ENCODE measurements at places on chromosomes 2 and 18.

DNA sequence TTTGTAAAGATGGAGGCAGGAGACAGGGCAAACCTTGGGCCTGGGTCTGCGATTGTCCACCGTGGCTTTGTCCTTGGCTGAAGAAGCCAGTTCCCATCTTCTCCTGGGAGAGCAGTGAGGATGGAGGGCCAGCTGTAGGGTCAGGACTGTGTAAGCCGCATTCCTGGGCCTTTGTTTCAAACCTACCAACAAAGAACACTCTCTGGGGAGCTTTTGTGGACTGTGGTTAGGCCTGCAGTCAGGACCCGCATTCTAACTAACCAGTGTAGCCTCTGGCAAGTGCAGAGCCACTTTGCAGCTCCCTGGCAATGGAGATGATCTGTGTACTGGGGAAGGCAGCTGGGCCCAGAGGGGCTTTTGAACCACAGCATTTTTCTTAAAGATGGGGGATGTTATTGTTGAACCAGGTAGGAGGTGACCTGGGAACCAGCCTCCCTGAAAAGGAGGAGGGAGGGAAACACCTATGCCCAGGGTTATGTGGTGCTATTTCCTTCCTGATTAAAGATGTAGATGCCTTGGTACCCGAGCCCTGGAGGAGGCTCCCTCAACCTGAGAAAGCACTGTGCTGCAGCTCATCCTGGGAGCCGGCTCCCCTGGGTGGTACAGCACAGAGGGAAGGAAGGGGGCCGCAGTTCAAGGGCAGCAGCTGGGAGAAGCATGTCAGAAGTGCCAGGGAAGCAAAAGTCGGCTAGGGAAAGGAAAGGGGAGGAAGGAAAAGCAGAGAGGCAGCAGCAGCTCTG, 12.7 kb upstream of the SMAD4 start:
- no peak for DNase-seq

DNA sequence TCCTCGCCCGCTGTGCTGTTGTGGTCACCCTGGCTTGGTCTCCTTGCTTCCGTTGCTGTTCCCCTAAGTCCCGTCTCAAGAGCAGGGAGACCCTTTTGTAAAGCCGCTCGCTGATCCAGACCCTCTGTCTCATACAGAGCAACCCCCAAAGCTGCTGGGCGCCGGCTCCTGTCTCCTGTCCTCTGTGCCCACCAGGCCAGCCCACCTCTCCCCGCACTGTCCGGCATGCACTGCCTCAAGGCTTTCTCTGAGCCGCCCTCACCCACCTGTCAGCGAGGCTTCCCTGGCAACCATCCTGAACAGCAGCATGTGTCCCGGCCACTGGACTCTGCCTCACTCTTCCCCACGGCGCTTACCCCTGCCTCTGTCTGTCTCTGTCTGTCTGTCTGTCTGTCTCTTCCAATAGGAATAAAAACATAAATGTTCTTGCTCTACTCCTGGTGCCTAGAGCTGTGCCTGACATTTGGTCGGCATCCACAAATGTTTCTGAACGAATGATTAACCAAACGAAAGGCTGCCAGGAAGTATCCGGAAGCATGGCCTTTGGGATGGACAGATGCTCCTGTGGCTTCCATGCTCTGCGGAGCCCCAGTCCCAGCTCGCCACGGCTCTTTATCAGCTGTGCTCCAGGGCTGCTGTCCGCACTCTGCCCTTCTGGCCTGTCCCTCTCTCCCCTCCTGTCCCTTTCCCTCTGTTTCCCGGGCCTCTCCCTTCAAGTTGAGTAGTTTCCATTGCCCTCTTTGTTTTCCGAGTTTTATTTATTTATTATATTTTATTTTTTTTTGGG, 7.8 kb downstream of the COLEC11 start:
- no peak for DNase-seq

DNA sequence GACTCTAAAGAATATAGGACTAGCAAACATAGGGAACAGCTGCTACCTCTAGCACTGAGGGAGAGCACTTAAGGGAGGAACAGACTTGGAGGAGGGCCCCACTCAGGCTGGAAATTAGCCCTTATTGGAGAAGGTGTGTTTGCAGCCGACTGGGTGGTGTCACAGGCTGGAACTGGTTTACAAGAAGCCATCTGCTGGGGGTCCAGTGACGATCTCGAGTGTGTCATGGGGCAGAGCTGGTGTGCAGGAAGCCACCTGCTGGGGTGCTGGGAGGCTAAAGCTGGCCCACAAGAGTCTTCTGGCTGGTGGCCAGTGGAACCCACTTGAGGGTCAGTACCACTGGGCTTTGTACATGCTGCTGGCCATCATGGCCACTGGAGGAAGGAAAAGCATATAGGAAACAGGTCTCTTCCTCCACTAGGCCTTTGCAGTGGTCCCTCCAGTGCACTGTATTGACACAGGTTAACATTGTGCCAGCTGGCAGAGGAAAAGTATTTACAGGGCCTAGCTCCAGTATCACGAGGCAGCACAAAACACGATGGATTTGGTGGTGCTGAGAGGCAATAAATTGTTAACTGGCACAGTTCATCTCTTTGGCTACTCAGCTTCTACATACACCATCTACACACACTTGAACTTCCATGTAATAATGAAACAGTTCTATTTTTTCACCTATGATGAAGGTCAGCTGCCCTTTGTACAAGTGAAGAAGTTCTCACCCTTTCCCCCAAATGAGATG, 43.6 kb downstream of the MAP3K20 start:
- DNase-seq, result no peak

DNA sequence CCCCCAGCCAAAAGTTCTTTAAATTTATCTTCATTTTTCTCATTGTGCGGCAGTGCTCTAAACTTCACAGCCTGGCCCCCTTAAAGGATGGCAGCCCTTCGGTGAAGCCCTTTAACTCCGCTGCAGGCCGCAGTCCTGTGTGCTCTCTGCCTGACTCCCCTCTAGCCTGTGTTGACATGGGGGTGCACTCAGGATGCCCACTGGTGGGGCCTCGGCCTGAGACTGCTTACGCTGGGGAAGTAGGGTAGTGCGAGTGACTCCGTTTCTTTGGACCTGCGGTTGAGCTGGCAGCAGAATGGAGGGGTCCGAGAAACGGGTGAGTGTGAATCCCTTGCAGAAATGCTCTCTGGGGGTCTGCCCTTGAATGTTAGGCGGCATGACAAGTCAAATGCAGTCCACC, 5.6 kb downstream of the RAB12 start:
- no peak for DNase-seq

- DNase-seq, result no peak
Measured at GRCh38 chr2:169509955-169510354, 453 bp downstream of the KLHL41 start.

DNA sequence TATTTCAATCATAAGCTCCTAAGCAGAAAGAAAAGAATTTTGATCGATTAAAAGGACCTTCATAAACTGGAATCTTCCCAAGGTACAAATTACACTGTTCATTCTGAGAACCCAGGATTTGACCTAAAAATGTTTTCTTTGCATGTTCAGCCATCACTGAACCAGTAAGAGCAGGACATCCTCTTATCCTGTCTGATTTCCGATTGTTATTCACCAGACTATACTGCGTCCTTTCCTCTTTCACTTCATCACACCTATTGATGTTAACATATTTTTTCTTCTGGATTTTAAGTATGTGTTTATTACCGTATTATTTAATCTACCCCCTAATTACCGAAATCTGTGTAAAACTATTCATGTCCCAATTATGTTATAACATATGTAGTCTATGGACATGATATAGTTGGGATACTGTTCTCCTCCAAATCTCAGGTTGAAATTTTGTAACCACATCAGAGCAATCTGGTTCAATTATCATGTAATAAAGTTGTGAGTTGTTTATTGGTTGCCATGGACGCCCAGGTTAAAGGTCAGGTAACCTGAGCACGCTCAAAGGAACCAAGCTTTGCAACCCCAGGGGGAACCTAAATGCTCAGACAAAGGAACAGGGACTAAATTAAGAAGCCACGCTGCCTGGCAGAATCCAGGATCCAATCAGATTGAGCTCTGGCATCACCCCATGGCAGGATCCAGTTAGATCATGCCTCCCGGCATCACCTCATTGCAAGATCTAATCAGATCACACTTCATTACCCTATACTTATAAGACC, 11.6 kb upstream of the TBC1D8 start:
- no peak for DNase-seq

DNA sequence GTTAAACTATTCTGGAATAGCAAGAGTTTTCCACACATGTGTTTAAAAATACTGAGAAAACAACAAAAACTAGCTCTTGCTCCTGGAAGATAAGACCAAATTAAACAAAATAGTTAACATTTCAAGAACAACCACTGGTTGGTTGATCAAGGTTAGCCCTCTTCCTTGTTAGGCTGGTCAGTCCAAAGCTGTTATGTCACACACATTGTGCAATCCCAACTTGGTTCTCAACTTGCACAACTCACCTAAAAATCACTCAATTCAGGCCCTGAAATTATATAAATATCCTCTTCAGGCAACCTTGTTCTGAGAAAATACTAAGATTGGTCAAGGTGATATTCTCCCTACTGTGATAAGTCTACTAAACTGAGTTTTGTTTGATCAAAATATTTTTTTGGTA, 169.7 kb upstream of the LRP1B start:
- DNase-seq, result no peak

GRCh38 chr2:33069894-33070651, 123.3 kb downstream of the LTBP1 start:
- DNase-seq, result peak; percentile 99

GRCh38 chr2:204681412-204681811, 136.1 kb downstream of the PARD3B start:
- no peak for DNase-seq

DNA sequence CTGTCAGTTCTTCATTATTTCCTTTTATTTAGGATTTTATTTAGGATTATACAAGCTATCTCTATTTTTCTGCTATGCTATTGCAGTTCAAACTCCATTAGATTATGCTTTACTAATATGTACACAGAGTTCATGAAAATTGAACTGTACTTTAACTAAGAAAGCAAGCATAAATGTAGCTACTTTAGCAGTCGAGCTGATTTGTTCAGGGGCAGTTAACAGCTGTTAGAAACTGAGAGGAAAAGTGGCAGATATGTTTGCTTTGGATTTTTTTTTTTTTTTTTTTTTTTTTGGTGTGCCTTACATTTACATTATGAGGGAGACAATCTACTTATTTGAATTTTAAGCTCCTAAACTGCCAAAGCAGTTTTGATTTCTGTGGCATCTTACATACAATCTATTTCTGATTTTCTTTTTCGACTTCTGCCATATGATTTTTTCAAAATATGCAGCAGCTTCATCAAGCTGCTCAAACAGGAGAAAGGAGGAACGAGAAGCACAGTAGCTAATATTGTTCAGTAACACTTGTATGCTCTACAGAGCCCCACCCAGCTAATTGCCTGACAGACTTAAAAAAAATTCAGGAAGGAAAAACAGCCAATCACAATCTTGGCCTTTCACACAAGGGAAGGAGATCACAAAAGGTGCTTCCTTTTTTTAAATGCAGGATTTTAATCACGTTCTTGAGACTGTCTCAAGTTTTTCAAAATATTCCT, 233.4 kb upstream of the SIX3 start:
- DNase-seq, result no peak

GRCh38 chr2:46336283-46336959, 39.2 kb downstream of the EPAS1 start:
- DNase-seq, result no peak

DNA sequence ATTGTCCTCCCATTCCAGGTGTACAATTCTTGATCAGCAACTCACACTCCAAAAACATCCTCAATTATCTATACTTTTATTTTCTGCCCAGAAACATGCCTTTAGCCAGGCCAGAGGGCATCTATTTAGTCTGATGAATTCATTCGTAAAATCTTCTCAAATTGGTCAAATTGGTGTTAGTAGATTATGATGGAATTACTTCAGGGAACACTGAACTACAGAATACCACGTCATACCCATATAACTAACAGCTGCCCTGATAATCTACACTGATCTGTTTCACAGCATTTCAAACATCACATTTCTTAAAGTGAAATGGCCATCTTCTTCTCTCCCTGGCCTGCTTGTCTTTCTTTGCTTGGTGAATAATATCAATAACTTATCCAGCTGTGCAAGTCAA, 841.4 kb downstream of the CPS1 start:
- DNase-seq, result no peak

GRCh38 chr2:217755027-217755745, 247.6 kb downstream of the TNS1 start:
- DNase-seq, result no peak

DNA sequence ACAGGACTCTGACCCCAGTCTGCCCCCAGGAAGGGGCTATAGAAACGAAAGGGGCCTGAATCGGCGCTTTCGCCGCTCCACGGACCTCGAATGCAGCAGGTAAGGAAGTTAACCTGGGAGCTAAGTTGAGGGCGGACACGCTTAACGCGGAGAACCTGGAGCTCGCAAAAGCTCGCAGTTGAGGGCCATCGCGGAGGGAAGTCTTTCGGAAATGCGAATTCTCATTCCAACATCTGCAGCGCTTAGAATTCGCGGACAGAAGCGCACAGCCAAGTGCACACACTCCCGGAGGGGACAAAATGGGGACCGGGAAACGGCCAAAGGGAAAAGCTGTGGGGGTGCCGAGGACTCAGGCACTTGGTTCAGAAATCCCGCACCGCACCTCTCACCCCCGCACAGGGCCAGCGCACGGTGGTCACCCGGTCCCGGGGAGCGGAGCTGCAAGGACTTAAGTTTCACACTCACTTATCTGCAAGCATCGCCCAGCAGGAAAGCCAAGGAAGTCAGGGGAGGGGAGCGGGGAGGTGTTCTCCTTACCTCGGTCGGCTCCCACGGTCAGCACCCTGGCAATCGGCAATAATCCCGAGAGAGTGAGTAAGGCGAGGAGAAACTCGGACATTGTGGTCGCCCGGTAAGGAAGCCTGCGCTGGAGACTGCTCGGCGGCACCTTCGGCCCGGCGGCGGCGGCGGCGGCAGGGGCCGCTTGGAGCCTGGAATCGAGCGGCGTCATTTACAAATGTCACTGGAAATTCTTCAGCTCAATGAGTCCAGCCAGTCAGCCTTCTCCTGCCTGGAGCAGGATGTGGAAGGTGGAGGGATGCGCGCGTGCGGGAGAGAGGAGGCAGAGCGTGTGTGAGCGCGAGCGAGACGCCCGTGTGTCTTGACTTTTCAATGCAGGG, 456 bp downstream of the LRP1B start:
- no peak for DNase-seq

DNA sequence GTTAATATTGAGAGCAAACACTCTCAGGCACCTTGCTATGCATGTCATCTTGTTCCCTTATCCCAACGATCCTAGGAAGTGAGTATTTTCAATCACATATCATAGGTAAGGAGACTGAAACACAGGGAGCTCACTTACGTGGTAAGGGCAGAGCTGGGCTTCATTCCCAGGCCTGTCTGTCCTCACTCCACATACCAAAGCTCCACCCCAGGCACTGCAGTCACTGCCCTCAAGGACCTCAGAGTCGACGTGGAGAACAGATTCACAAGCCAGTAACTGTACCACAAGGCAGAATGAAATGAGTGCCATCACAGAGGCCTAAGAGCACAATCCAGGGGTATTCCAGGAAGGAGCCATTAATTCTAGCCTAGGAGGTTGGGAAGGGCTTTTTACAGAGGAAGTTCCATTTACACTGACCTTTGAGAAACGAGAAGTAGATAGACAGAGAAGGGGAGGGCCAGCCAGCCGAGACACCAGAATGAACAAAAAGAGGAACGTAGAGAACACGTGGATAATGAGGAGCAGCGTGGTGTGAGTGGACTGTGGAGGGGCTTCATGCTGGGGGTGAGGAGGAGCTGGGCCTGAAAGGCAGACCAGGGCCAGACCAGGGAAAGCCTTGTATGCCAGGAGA, 48.6 kb downstream of the KIAA2012 start:
- DNase-seq, result no peak

GRCh38 chr2:234147335-234147861, 96.9 kb downstream of the SPP2 start:
- no peak for DNase-seq
